ENCODE measurements at places on chromosomes 16 and 17.

- DNase-seq, result peak; percentile 39
These were observed 12.7 kb downstream of the KRT12 start for GRCh38 chr17:40854175-40854814.

DNA sequence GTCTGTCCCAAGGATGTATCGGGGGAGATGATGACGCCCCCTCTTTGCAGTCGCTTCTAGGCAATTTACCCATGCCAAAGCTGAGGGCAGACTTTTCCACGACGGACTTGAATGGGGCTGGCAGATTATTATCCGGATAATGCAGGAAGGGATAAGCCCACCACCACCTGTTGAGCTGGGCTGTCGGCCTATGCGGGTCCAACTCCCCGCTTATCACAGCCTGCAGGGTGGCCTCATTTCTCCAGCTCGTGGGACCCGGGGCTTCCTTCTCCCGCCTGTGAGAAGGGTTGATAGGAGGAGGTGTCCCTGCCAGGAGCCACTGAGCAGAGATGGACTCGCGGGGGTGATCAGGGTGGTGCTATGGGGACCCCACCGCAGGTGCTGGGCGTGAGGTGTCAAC, 559 bp downstream of the CACNG5 start:
- DNase-seq, result no peak

GRCh38 chr16:23506606-23506994, 3.7 kb downstream of the GGA2 start:
- DNase-seq, result no peak

DNA sequence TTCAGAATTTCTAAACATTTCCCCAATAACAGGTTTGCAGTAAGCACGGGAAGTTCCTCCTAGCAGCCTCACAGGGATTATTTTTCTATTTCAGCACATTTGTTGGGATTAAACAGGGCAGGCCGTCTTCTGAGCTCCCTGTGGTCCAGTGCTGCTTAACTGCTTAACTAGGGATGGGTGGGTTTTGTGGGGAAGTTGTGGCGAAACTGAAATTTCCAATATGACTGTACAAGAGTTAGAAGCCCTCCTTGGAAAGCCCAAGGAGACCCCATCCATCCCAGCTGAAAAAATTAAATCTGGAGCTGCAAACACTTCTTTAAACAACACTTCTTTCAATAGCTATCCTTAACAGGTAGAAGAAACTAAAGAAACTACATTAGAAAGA, 22.2 kb downstream of the FAM117A start:
- no peak for DNase-seq

GRCh38 chr17:7211491-7212273, 8.0 kb downstream of the DLG4 start:
- DNase-seq, result no peak

DNA sequence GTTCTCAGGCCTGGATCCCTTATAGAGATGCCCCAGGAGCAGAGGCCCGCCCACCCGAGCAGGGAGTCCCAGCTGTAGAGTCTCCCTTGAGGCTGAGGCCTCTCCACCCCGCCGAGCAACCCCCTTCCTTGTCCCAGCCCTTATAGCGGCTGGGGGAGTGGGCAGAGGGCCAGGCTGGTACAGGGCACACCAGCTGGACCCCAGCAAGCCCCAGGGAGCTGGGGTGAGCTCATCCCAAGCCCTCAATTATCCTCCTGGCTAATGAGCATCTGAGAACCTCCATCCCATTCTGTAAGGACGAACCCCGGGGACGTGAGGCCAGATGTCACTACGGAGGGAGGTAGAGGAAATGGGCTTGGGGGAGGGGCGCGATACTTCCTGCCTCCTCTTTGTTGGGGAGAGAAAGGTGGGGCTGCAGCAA, 3.2 kb upstream of the SNN start:
- no peak for DNase-seq

- no peak for DNase-seq
These were observed 5.3 kb upstream of the CDR2L start for GRCh38 chr17:74981979-74982662.

GRCh38 chr16:56608876-56609462, 585 bp downstream of the MT2A start:
- DNase-seq, result no peak

- no peak for DNase-seq
These were observed 30.4 kb upstream of the SBK1 start for GRCh38 chr16:28261942-28262341.

- no peak for DNase-seq
These were observed 15.9 kb downstream of the GRB7 start for GRCh38 chr17:39753514-39754160.

GRCh38 chr16:12028288-12028619, 51.7 kb downstream of the SNX29 start:
- DNase-seq, result no peak

GRCh38 chr17:43014020-43014648, 7.5 kb downstream of the IFI35 start:
- DNase-seq, result no peak

GRCh38 chr16:84534815-84535214, 30.4 kb upstream of the MEAK7 start:
- no peak for DNase-seq

DNA sequence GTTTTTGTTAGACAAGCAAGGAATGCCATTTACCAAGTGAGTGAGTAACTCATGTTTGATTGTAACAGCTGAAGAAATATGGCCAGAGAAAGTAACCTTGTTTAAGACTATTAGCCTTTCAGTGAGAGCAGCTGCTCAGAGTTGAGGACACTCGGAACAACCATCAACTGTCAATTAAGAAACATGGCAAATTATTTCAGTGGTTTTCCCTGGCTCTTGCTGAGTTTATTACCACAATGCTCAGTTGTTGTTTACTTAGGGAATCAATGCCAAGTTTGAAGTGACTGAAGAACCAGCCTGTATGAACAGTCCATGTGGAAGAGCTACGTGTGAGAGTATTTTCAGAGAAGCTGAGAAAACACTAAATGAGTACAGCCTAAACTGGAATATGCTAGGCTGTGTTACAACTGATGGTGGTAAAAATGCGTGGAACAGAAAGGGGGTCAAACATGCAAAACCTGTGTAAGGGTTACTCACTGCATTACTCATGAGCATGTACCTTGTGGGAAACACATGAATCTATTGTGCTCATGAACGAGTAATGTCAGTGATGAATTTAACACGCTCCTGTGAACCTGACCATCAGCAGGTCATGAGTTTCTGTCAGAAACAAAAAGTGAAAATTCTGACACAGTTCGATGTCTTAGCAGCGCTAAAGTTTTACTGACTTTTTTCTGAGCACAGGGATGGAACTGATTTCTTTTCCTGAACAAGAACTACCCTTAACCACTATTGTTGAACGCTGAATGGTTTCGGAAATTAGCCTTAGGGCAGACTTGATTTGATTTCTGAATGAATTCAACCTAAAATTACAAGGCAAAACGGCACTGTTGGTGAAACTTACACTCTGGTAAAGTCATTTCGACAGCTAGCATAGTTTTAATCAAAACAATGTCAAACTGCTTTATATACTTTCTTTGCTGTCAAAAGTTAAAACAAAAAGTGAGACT, 33.5 kb downstream of the GNA13 start:
- peak; percentile 69 for DNase-seq

DNA sequence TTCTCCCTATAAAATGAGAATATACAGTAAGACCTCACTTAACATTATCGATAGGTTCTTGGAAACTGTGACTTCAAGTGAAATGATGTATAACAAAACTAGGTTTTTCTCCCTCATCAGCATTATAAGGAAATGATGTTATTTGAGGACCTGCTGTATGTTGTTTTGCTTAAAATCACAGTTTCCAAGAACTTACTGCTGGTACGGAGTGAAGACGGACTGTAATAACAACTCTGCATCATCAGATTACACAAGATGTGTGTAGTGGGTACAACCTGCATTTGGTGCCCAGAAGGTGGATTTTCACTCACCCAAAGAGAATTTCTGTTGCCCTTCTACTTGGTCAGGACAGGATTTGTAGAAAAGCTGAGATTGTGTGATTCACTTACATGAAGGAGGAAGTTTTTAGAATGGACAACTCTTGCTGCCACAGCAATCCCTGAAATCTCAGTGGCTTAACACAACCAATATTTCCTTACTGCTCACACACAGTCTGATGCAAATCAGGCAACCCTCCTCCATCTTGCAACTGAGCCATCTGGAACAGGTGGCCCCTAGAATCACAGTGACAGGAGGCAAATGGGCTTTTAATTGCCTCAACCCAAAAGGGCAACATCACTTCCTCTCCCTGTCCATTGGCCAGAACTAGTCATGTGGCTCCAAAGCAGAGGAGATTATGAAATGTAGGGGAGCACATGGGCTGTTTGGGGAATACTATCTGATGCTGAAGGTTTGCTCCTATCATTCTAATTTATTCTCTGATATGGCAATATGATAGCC, 67.6 kb upstream of the CACNG5 start:
- no peak for DNase-seq

- no peak for DNase-seq
These were observed 30.9 kb downstream of the ZNF778 start for GRCh38 chr16:89248196-89248982.

DNA sequence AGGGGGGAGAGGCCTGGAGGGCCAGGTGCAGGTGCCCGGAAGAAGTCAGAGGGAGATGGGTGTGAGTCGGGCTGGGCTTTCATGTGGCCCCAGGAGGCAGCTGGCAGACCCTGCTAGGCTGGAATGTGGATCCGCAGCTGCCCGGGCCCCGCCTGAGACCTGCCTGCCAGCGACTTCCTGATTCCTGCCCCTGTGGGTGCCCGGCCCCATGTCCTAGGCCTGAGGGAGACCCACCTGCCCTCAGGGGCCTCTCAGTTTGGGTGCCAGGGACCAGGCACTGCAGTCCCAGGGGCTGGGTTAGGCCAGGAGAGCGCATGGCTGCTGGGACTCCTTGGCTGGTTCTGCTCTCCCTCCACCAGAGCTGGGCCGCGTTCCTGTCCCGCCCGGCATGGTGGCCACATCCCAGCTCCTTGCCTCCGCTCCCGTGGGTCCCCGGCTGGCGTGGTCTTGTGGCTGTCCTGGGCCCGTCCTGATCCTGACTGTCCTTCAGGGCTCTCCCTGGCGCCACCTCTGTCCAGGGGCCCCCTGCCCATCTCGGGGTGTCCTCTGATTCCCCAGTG, 22.1 kb upstream of the SPNS2 start:
- no peak for DNase-seq

GRCh38 chr16:24580665-24581064, 41.3 kb downstream of the RBBP6 start:
- no peak for DNase-seq

- no peak for DNase-seq
These were observed 36.8 kb downstream of the CBFA2T3 start for GRCh38 chr16:88939972-88940861.

- DNase-seq, result no peak
These were observed 184.6 kb downstream of the TMEM132E start for GRCh38 chr17:34763728-34764665.

- DNase-seq, result no peak
These were observed 221.2 kb upstream of the N4BP1 start for GRCh38 chr16:48831076-48831722.

DNA sequence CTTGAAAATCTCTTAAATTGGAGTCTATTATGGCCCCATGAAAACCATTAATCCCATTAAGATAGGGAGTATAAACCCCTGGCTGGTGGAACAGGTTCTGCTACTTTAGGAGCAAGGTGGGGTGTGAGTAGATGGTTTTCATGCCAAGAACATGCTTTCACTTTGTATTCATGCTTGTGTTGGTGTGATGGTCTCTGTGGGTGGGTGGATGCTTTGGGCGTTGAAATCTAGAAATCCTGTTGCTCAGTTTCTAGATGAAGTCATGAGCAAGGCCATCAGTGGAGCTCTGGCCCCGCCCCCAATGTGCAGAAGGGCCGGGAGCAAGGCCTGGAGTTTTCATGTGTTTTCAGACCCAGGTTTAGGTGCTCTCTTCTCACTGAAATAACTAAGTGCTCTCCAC, 20.1 kb downstream of the PLD6 start:
- DNase-seq, result no peak

GRCh38 chr16:885391-885790, 84.9 kb upstream of the GNG13 start:
- DNase-seq, result no peak

GRCh38 chr16:73147958-73148357, 100.0 kb upstream of the ZFHX3 start:
- no peak for DNase-seq

DNA sequence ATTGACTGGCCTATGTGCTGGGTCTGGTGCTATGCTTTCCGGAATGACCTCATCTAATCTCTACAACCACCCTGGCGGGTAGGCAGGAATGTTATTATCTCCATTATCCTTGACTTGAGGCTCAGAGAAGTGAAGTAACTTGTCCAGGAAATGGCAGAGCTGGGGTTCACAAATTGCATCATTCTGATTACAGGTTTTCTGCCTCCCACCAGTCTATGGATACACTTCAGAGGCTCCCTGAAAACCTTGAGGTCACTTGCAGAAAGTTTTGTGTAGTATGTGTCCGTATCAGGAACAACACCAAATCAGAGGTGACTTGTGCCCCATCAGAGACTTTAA, 19.1 kb downstream of the NOD2 start:
- DNase-seq, result no peak

DNA sequence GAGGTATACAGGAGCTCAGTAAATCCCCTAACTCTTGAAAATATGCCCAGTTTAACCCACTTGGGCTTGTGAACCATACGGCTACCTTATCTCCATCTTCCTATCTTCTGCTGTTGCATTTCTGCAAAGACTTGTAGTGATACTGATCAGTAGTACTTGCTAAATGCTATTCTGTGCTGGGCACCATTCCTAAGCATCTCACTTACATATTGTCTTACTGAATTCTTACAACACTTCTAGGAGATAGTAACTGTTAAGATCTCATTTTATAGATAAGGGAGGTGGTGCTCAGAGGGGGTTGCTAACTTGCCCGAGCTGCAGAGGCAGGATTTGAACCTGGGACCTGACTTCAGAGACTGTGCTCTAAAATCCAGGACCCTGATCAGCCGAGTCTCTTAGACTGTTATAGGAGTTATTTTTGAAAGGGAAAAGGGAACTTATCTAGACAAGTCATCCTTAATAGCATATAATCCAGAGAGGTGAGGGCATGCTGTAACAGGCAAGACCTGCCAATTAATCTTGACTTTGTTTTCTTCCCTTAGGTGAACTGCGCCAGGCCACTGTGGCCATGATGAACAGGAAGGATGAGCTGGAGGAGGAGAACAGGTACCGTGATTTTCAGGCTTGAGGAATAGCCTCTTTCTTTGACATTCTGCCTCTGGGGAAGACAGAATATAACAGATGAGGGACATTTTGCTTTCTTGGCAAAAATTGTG, 149.7 kb downstream of the SNX29 start:
- no peak for DNase-seq
